Tibial artery (tissue), 4 donors: ENCODE measurements at places on chromosomes 12 and 14.
A peak's percentile ranks its signal among the peaks of the same experiment; 100 is the strongest.

GRCh38 chr14:99599393-99599792, 4.6 kb downstream of the CCDC85C start:
- no peaks in the 10 kb centered on the region for H3K4me1 ChIP-seq
- no peaks in the 10 kb centered on the region for H3K36me3 ChIP-seq
- no peak overlapping the region for H3K27ac ChIP-seq
- DNase-seq, result no peak

DNA sequence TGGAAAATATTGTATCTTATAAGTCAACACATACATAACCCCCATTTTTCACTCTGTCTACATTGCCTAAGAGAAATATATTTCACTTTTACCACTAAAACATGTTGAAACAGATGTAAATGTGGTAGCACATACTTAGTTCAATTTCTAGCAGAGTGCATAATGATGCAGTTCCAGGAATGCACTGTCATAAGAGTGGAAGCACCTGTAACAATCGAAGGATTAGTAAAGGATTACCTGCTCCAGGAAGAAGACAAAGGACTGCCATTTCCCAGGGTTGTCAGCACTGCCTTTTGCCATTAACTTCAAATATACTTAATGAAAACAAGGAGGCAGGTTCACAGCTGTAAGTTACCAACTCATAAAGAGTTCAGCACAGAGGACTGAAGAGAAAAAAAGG, 24.6 kb downstream of the DAD1 start:
- H3K27ac ChIP-seq, result peak overlapping the region; percentile 51
- H3K27me3 ChIP-seq, result no peaks in the 10 kb centered on the region
- no peak for DNase-seq
- H3K4me1 ChIP-seq, result no peaks in the 10 kb centered on the region
- H3K4me3 ChIP-seq, result no peak overlapping the region
- peaks cover 5% of the 10 kb centered on the region for H3K36me3 ChIP-seq

DNA sequence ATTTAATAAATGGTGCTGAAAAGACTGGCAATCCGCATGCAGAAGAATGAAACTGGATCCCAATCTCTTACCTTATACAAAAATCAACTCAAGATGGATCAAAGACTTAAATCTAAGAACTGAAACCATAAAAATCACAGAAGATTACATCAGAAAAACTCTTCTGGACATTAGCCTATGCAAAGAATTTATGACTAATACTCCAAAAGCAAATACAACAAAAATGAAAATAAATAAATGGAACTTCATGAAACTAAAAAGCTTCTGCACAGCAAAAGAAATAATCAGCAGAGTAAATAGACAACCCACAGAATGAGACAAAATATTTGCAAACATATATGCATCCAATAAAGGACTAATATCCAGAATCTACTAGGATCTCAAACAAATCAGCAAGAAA, 14.3 kb upstream of the CLEC1A start:
- H3K36me3 ChIP-seq, result no peaks in the 10 kb centered on the region
- H3K27me3 ChIP-seq, result no peaks in the 10 kb centered on the region
- no peak for DNase-seq
- H3K27ac ChIP-seq, result no peak overlapping the region
- H3K4me1 ChIP-seq, result no peaks in the 10 kb centered on the region
- H3K4me3 ChIP-seq, result no peak overlapping the region

- H3K27ac ChIP-seq, result no peak overlapping the region
- DNase-seq, result peak; percentile 44
- no peaks in the 10 kb centered on the region for H3K4me1 ChIP-seq
- H3K27me3 ChIP-seq, result no peaks in the 10 kb centered on the region
- no peaks in the 10 kb centered on the region for H3K36me3 ChIP-seq
- no peak overlapping the region for H3K4me3 ChIP-seq
Observed at GRCh38 chr14:104262515-104263514, 124.4 kb downstream of the KIF26A start.

GRCh38 chr14:71686677-71687076, 245.6 kb upstream of the RGS6 start:
- H3K36me3 ChIP-seq, result peaks cover 14% of the 10 kb centered on the region
- peak; percentile 82 for DNase-seq
- H3K27ac ChIP-seq, result peak overlapping the region; percentile 73
- H3K27me3 ChIP-seq, result no peaks in the 10 kb centered on the region
- no peak overlapping the region for H3K4me3 ChIP-seq

DNA sequence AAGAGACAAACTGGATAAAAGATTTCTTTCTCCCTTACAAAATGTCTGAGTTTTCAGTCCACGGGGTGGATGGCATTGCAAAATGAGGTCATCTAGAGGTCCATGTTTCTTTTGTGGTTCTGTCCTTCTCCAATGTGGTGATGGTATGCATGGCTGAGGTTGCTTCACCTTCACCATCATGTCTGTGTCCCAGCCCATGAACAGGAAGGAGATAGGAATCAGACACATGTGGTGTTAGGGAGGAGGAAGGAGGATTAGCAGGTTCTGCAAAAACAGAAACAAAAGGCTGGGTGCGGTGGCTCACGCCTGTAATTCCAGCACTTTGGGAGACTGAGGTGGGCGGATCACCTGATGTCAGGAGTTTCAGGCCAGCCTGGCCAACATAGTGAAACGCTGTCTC, 11.0 kb upstream of the AEBP2 start:
- H3K27me3 ChIP-seq, result no peaks in the 10 kb centered on the region
- no peak overlapping the region for H3K27ac ChIP-seq
- no peaks in the 10 kb centered on the region for H3K36me3 ChIP-seq
- H3K4me3 ChIP-seq, result no peak overlapping the region
- peaks cover 16% of the 10 kb centered on the region for H3K4me1 ChIP-seq
- DNase-seq, result no peak

- H3K4me3 ChIP-seq, result no peak overlapping the region
- no peaks in the 10 kb centered on the region for H3K27me3 ChIP-seq
- no peak overlapping the region for H3K27ac ChIP-seq
- no peaks in the 10 kb centered on the region for H3K36me3 ChIP-seq
- DNase-seq, result no peak
Observed at GRCh38 chr14:72717220-72717619, 176.7 kb downstream of the DPF3 start.

GRCh38 chr12:89542912-89543592, 17.2 kb upstream of the POC1B start:
- H3K36me3 ChIP-seq, result no peaks in the 10 kb centered on the region
- H3K4me3 ChIP-seq, result no peak overlapping the region
- peak; percentile 69 for DNase-seq
- H3K27me3 ChIP-seq, result no peaks in the 10 kb centered on the region
- no peaks in the 10 kb centered on the region for H3K4me1 ChIP-seq
- H3K27ac ChIP-seq, result no peak overlapping the region

GRCh38 chr14:34324363-34324795, 137.7 kb downstream of the SPTSSA start:
- DNase-seq, result no peak
- H3K4me1 ChIP-seq, result no peaks in the 10 kb centered on the region
- no peak overlapping the region for H3K4me3 ChIP-seq
- H3K36me3 ChIP-seq, result no peaks in the 10 kb centered on the region

DNA sequence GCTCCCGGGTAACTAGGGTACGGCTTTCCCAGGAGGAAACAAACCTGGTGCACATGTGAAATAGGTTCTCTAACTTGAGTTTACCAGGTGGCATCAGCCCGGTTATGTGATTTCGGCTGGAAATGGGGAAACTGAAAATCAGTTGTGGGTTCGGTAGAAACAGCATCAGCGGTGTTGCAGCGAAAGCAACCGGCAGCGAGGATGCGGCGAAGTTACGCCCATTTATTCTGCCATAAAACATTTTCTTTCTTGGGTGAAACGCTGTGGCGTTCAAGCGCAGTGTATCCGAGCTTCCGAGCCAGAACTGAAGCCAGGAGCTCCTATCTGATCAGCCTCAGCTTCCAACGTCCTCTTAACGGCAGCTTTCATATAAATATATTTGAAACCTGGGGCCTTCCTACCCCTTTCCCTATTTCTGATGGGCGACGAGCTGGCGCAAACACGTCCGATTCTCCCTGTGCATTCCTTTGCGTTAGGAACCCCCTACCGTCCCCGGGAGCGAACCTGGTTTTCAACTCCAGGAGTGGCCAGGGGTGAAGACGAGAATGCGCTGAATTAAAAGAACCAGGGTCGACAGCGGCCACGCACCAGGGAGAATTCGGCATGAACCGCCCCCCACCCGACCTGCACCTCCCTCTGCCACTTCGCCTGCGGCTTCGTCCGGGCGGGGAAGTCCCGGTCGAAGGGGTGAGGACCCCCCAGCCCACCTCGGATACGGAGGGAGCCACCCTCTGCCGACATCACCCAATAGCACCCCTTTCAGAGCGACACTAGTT, 1.6 kb downstream of the DPF3 start:
- no peaks in the 10 kb centered on the region for H3K4me1 ChIP-seq
- H3K27ac ChIP-seq, result no peak overlapping the region
- peak overlapping the region; percentile 55 for H3K4me3 ChIP-seq

DNA sequence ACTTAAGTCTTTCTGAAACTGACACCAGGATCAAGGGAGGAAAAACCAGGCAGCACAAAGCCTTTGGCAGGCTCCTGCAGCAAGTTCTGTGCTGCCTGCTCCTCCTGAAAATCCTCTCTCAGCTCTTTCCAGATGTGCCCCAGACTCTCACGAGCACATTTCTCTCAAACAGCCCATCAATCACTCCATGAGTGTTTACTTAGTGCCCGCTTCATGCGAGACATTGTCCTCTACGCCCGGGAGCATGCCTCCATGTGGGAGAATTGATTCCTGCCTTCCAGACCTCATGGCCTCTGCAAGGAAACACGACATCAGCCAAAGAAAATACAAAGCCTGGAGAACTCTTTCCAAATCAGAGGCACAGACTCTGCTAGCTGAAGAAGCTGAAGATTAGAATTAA, 46.5 kb upstream of the TSPAN11 start:
- H3K36me3 ChIP-seq, result no peaks in the 10 kb centered on the region
- no peak overlapping the region for H3K4me3 ChIP-seq
- no peaks in the 10 kb centered on the region for H3K27me3 ChIP-seq

DNA sequence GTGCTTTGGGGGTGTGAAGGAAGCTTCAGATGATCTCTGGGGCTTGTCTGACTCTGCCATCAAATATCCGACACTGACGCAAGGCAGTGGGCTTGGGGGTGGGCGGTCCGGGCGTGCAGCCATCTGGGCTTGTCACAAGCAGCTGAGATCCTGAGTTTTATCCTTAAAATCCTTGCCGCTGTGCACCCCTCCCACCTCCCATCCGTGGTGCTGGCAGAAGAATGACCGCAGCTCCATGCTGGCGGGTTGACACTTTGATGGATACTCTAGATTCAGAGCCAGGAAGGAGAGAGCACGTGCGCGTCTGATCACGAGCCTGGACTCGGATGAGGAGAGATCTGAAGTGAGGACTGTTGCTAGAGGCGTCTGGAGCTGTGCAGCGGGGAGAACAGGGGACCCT, 3.0 kb downstream of the ZFYVE21 start:
- H3K4me3 ChIP-seq, result no peak overlapping the region
- peak overlapping the region; percentile 35 for H3K27ac ChIP-seq
- H3K4me1 ChIP-seq, result peaks cover 77% of the 10 kb centered on the region

- no peaks in the 10 kb centered on the region for H3K36me3 ChIP-seq
- no peaks in the 10 kb centered on the region for H3K4me1 ChIP-seq
- no peak for DNase-seq
- no peak overlapping the region for H3K4me3 ChIP-seq
Observed at GRCh38 chr14:95901054-95901453, 24.4 kb downstream of the TUNAR start.

GRCh38 chr14:26204728-26205479, 392.9 kb downstream of the NOVA1 start:
- no peaks in the 10 kb centered on the region for H3K4me1 ChIP-seq
- H3K27me3 ChIP-seq, result no peaks in the 10 kb centered on the region
- H3K4me3 ChIP-seq, result peak overlapping the region; percentile 56
- no peaks in the 10 kb centered on the region for H3K36me3 ChIP-seq
- peak; percentile 21 for DNase-seq
- no peak overlapping the region for H3K27ac ChIP-seq

DNA sequence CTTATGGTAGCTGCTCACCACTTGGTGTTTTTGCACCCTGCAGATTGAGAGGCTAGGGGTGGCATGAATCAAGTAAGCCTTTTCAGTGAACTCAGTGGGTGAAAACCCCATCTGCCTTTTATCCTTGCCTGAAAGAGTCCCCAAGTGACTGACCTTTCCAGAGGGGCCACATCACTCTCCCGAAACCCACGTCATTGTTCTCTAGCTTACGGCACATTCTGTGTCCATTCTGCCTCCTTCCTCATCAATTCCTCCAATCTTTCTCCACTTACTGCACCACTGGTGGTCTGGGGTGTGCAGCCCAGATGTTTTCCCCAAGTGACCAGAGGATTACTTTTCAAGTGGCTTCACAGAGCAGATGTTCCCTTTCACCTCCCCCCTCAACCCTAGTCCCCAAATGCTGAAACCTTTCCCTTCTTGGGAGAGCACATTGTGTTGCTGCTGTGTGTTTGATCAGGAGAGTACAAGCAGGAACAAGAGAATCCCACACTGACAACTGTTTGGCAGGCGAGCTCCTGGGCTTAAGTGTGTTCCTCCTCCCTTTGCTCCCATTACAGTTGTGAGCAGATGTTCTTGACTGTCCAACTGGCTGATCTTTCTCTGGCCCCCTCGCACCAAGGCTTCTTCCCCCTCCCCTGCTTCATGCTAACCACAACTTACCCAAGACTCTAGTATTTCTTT, 138.0 kb upstream of the IGF1 start:
- H3K4me1 ChIP-seq, result no peaks in the 10 kb centered on the region
- H3K36me3 ChIP-seq, result no peaks in the 10 kb centered on the region
- H3K27me3 ChIP-seq, result no peaks in the 10 kb centered on the region
- H3K4me3 ChIP-seq, result no peak overlapping the region
- DNase-seq, result no peak
- H3K27ac ChIP-seq, result no peak overlapping the region

- H3K4me1 ChIP-seq, result no peaks in the 10 kb centered on the region
- H3K27me3 ChIP-seq, result no peaks in the 10 kb centered on the region
- H3K4me3 ChIP-seq, result no peak overlapping the region
- H3K36me3 ChIP-seq, result peaks cover 4% of the 10 kb centered on the region
Observed at GRCh38 chr14:99707420-99707819, 23.3 kb downstream of the CYP46A1 start.

DNA sequence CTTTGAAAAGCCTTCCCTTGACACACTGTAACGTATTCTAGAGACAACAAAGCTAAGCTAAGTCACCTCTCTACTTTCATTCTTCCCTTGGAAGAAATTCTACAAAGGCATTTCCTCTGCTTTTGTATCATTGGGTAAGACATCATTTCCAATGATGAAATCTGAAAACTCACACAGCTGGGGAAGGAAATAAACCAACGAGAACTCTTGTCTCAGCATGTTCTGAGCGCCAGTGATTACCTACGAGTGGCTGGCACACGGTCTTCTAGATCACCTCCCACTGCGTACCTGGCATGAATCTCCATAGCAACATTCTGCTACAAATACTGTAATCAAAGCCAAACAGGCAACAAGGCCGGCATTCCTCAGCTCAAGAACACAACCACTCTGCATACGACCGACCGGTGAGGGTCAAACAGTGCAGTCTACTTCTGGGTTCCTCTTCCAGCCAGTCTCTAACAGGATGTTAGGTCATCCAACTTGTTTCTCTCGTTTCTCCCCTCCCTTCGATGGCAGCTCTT, 7.6 kb downstream of the VPS37B start:
- H3K4me3 ChIP-seq, result peak overlapping the region; percentile 19
- H3K27me3 ChIP-seq, result no peaks in the 10 kb centered on the region
- H3K27ac ChIP-seq, result peak overlapping the region; percentile 19
- no peaks in the 10 kb centered on the region for H3K36me3 ChIP-seq
- DNase-seq, result no peak
